Lower lobe of right lung (tissue), 2 donors: ENCODE measurements at places on chromosomes 13 and 19. TPM values are rescaled to one million over a fixed set of nuclear protein-coding genes. Genes with fewer than 3 reads are reported as not detected.

The CCDC159 gene
- 37.3 TPM for total RNA-seq

The ADGRE3 gene
- total RNA-seq, result 25.5 TPM

The CD209 gene
- total RNA-seq, result 18.8 TPM

The FGF21 gene
- total RNA-seq, result not detected

The LGALS14 gene
- not detected for total RNA-seq

The NOVA2 gene
- 18.8 TPM for total RNA-seq

The RFPL4A gene
- total RNA-seq, result not detected

The GET3 gene
- total RNA-seq, result 57.5 TPM

DNA sequence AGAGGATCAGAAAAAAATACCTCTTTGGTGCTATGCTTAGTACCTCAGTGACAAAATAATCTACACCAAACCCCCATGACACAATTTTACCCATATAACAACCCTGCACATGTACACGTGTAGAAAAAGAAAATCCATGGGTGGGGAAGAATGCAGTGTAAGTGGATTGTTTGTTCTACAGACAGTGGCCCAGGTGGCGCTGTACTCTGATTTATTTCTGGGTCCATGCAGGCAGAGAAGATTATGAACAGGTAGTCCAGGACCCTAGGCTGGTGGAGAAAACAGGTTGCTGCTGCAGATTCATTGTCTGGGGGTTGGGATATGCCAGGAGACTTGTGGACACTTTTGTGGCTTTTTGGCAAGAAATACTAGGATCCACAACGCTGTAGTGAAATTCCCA lies 9.1 kb downstream of the ZNF100 start:
- H3K4me1 ChIP-seq, result no peaks in the 10 kb centered on the region
- no peaks in the 10 kb centered on the region for H3K27me3 ChIP-seq
- H3K4me3 ChIP-seq, result no peak overlapping the region
- no peak overlapping the region for H3K27ac ChIP-seq
- peaks cover 66% of the 10 kb centered on the region for H3K36me3 ChIP-seq

DNA sequence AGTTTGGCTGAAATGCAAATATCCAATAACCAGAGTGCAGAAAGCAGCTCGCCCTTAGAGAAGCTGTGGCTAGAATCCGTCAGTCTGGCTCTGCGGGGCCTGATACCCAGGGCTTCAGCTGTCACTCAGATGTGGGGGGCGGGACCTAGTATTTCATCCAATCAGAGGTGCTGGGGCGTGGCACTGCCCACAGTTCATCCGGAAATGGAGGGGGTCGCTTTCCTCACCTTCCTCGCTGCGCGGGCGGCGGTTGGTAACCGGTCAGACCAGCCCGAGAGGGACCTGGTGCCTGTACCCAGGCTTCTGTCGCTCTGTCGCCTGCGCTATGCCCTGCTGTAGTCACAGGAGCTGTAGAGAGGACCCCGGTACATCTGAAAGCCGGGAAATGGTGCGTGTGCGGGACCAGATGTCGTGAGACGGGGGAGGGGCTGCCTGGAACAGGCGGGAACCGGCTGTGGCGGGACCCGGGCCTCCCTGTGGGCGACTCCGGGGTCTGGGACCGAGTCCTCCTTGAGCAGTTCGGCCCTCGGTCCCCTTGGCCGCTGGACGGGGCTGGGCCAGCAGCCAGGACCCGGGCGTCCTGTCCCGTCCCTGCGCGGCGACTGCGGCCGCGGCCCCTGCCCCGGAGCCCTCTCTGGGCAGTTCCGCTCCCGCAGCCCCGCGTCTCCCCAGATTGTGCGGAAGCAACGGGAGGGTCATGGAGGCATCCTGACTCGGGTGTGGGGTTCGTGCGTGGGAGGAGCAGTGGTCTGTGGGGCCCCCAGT lies at the start of gene ZNF700:
TSS of gene ZNF700 (plus strand) at position 222 of the 765 bp plus-strand sequence. CDS start at position 326, 104 bp downstream.
- peaks cover 20% of the 10 kb centered on the region for H3K4me1 ChIP-seq
- peak within 1 kb of the TSS; percentile 97 for H3K27ac ChIP-seq
- DNase-seq, result peak; percentile 95
- H3K27me3 ChIP-seq, result no peaks in the 10 kb centered on the region

DNA sequence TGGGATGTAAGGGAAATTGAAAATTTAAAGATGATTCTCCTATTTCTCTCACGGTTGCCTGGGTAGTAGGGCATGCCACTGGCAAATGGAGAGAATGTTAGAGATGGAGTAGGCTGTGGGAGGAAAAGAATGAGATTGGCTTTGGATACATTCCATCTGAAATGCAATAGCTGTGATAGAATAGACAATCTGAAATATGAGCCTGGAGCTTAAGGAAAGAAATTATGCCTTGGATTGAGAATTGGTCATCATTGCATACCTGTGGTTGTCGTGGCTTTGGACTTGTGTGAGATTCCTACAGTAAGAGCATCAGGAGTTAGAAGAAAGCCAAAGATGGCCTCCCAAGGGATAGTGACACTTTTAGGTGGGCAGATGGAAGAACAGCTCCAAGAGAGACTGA lies 305.1 kb upstream of the SLC10A2 start:
- no peaks in the 10 kb centered on the region for H3K4me1 ChIP-seq
- H3K27ac ChIP-seq, result no peak overlapping the region
- DNase-seq, result no peak
- no peak overlapping the region for H3K4me3 ChIP-seq
- no peaks in the 10 kb centered on the region for H3K27me3 ChIP-seq

DNA sequence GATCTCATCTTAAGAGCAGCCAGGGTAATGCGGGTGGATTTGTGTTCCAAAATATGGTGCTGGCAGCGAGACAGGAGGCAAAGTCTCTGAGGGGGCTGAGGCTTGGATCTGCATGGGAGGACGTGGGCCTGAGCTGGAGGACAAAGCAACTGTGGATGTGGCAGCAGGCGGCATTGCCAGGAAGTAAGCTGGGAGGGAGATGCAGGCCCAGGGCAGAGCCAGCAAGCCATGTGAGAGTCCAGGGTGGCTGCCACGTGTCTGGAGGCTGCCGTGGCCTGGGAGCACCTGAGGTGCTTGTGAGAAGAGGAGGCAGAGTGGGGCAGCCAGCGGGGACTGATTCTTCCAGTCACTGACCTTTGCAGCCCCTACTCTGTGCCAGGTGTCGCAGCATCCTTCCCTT lies 52.0 kb downstream of the DPF1 start:
- H3K4me3 ChIP-seq, result no peak overlapping the region
- no peak overlapping the region for H3K27ac ChIP-seq
- peaks cover 21% of the 10 kb centered on the region for H3K36me3 ChIP-seq

- no peak overlapping the region for H3K27ac ChIP-seq
- no peaks in the 10 kb centered on the region for H3K36me3 ChIP-seq
- DNase-seq, result no peak
Observed at GRCh38 chr13:20274466-20274865, 42.3 kb upstream of the GJB6 start.

GRCh38 chr19:50969413-50969760 lies at the start of gene KLK6:
Gene KLK6 (minus strand): TSS chr19:50969591. CDS start chr19:50968104, 1,487 bp downstream.
- no peak within 1 kb of the TSS for H3K27ac ChIP-seq
- peaks cover 21% of the 10 kb centered on the region for H3K27me3 ChIP-seq
- H3K36me3 ChIP-seq, result no peaks in the 10 kb centered on the region
- no peak for DNase-seq

- H3K27ac ChIP-seq, result no peak overlapping the region
- peaks cover 7% of the 10 kb centered on the region for H3K4me1 ChIP-seq
- H3K36me3 ChIP-seq, result no peaks in the 10 kb centered on the region
- no peak overlapping the region for H3K4me3 ChIP-seq
- peaks cover 3% of the 10 kb centered on the region for H3K27me3 ChIP-seq
Observed at GRCh38 chr13:113745059-113745458, 14.0 kb upstream of the TMEM255B start.

DNA sequence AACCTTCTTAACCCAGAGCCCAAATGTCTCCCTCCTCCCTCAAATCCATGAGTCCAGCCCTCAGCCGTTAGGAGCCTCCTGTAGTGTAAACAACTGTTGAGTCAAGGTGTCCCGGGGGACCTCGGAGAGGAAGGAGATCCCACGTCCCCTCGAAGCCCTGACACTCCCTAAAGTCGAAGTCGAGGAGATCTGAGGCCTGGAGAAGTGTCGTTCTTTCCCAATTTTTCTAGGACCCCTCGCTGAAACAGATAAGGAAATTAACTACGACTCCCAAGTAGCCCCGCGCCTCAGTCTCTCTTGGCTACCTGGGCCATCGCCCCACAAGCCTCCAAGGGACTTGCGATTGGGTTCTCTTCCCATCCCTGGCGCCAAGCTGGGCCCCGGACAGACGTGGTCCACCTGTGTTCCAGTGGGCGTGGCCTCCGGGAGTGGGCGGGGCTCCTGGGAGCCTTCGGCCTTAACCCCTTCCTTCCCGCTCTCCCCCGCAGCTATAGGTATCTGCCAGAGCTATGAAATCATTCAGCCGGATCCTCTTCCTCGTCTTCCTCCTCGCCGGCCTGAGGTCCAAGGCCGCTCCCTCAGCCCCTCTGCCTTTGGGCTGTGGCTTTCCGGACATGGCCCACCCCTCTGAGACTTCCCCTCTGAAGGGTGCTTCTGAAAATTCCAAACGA lies 869 bp downstream of the GFY start:
- DNase-seq, result no peak
- peaks cover 34% of the 10 kb centered on the region for H3K4me1 ChIP-seq
- H3K36me3 ChIP-seq, result no peaks in the 10 kb centered on the region
- H3K27me3 ChIP-seq, result peaks cover 97% of the 10 kb centered on the region

DNA sequence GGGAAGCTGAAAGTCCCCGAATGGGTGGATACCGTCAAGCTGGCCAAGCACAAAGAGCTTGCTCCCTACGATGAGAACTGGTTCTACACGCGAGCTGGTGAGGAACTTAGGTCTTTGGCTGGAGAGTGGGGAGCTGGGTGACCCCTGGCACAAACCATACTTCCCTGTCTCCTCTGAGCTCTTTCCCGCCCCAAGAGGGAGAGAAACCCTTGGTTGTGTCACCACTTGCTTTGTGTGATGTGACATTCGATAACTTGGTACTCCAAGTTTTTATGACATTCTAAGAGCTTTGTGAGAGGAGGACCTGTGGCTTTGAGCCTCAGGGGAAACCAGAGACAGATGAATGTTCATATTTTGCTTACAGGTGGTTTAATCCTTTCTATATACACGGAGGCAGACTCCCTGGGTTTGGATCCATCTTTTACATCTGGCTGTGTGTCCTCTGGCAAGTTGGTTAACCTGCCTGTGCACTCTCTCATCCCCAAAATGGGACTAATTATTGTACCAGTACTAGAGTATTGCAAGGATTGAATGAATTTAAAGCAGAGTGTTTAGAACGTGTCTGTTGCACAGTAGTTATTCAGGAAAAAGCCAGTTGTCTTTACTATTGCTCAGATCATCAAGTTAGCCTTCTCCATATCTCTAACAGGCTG lies 1.2 kb downstream of the RPS19 start:
- peak overlapping the region; percentile 90 for H3K27ac ChIP-seq
- no peak for DNase-seq
- H3K36me3 ChIP-seq, result peaks cover 56% of the 10 kb centered on the region
- H3K27me3 ChIP-seq, result no peaks in the 10 kb centered on the region
- H3K4me3 ChIP-seq, result peak overlapping the region; percentile 90
- H3K4me1 ChIP-seq, result peaks cover 58% of the 10 kb centered on the region

DNA sequence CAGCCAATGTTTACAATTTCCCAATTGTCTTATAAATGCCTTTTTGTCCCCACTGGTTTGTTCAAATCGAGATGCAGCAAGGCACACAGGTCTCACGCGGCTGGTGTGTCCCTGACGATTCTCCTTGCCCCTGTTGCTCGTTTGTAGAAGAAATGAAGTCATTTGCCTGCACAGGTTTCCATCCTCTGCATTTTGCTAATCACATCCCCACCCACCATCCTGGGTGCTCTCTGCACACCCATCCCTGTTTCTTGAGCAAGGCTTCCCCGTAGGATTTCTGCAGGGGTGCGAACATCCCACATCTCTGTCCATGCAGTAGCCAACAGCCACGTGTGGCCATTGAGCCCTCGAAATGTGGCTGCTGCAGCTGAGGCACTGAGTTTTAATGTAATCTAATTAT lies 59.8 kb upstream of the SOX1 start:
- H3K4me3 ChIP-seq, result no peak overlapping the region
- no peaks in the 10 kb centered on the region for H3K36me3 ChIP-seq

DNA sequence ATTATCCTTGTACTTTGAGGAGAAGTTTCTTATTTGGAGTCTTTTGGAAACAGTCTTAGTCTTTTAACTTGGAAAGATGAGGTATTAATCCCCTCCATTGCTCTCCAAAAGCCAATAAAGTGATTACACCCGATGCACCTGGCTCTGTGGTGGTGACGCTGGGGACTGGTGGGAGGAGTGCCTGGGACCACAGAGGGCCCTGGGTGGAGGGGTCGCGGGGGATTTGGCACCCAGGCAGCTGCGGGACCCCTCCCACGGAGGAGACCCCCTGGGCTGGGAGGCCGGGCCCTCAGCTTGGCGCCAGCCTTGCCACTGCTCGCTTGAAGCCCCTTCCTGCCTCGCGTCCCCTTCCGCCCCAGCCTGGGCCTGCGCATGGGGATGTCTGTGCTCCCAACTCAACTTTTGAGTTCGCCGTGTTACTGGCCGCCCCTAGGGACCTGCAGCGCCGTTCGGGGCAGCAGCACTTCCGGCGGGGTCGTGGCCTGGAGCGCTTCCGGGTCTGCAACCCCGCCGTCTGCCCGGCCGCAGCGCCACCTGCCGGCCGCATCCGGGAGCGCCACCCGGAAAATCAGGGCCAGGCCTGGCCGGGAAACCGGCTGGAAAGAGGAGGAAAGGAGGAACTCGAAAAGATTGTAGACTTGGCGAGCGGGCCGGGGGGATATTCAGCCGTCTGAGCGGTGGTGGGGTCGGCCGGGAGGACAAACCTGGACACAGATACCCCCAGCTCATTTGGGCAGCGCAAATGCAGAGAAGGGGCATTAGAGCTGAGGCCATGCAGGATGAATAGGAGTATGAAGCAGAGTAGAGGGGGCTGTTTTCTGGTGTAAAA lies 8.4 kb downstream of the PEAK3 start:
- H3K4me1 ChIP-seq, result peaks cover 55% of the 10 kb centered on the region
- peak overlapping the region; percentile 74 for H3K27ac ChIP-seq
- H3K27me3 ChIP-seq, result no peaks in the 10 kb centered on the region
- DNase-seq, result peak; percentile 84

DNA sequence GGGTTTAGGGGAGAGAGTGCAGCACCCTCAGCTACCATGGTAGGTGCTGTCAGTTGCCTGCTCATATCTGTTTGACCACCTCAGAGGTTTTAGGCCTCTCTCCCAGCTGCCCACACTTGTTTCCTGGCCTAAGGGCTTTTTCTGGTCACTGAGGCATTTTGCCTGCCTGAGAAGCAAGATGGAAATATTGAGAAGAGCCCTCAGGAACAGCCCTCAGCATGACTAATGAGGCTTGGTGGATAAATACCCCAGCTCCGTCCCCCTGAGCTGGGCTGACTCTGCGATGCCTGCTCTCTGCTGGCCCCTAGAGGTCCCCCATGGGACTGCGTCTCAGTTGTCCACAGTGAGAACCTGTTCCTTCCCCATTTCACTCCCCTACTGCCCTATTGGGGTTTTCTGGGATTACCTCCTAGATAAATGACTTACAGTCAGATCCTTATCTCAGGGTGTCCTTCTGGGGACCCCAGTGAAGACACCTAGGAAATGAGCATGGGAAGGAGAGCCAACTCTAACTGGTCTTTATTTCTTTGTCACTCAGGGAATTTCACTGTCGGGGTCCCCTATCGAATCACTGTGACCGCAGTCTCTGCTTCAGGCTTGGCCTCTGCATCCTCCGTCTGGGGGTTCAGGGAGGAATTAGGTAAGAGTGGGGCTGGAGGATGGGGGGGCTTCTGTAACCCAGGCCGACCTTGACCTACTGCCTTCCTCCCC lies 13.3 kb downstream of the PALM3 start:
- no peaks in the 10 kb centered on the region for H3K4me1 ChIP-seq
- peaks cover 41% of the 10 kb centered on the region for H3K36me3 ChIP-seq
- DNase-seq, result peak; percentile 72
- no peak overlapping the region for H3K27ac ChIP-seq
- H3K4me3 ChIP-seq, result no peak overlapping the region

GRCh38 chr13:68047889-68048288 lies 817.8 kb upstream of the PCDH9 start:
- no peaks in the 10 kb centered on the region for H3K27me3 ChIP-seq
- no peak overlapping the region for H3K4me3 ChIP-seq
- H3K4me1 ChIP-seq, result no peaks in the 10 kb centered on the region
- no peak overlapping the region for H3K27ac ChIP-seq

- no peaks in the 10 kb centered on the region for H3K27me3 ChIP-seq
- no peaks in the 10 kb centered on the region for H3K36me3 ChIP-seq
- DNase-seq, result peak; percentile 52
Observed at GRCh38 chr13:108176685-108177274, 38.6 kb downstream of the LIG4 start.
